ENCODE measurements at places on chromosomes 4 and X.

GRCh38 chr4:146095091-146095690 is 80.3 kb upstream of the LSM6 start:
- no peak for DNase-seq

DNA sequence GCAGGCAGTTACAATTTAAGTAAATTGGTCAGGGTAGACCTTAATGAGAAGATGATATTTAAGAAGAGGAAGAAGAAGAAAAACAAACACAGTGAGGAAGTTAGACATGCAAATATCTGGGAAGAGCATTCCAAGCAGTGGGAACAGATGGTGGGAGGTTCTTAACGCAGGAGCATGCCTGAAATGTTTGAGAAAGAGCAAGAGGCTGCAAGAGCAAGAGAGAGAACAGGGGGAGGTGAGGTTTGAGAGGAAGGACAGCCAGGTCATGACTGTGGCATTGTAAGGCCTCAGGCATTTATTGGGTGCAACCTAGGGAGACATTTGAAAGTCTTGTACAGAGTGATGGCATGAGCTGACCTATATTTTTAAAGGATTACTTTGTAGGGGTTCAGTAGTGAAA is 136.0 kb downstream of the UGT8 start:
- no peak for DNase-seq

DNA sequence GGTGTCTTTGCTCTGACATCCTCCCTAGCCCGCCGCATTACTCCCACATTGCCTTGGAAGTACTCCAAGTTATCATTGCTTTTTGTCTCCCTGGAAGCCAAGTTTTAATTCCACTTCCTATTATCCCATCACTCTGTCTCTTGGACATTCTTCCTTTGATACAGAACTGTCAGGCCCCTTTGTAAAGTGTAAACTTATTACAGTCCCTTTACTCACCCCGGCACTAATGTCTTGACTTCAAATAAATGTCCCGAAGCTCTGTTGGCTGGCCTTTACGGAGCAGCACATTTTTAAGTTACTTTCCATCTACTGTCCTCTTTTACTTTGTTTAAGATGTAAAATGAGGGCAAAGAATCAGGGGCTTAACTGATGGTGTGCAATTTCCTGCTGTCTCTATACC is 223.5 kb upstream of the IGFBP7 start:
- DNase-seq, result no peak

GRCh38 chrX:48696909-48697727 is 584 bp downstream of the SUV39H1 start:
- no peak for DNase-seq

- no peak for DNase-seq
Measured at GRCh38 chr4:8586671-8587468, 5.7 kb upstream of the CPZ start.

- no peak for DNase-seq
Measured at GRCh38 chr4:121358473-121358872, 22.3 kb downstream of the QRFPR start.

DNA sequence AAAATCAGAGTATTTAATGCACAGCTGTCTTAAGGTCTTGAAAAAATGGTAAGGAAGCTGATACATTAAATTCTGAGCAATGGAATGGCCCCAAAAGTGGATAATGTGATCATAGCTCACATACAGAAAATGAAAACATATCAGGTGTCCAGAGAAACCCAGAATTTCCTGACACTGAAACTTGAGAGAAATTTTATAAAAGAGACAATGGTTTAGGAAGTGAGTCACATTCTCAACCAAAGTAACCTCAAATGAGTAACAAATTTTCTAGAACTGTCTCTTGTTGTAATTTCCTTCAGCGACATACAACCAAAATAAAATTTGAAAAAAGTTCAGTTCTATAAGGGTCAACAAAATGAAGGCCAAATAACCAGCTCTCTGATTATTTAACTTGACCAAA is 37.4 kb upstream of the PACRGL start:
- no peak for DNase-seq

DNA sequence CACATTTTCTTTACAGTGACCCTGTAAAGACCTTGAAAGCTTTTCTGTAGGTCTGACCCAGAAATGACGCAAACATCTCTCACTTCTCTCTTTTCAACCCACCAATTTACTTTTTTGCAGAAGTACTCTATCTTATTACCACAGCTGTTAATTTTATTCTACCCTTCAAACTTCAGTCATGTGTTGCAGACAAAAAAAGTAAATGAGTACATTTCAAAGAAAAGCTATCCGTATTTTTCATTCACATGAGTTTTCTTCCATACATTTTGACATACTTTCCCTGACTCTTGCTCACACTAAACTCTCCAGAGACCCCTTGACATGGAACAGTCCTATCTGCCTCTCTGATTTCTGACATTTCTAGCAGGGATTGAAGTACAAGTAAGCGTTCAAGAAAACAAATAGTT is 51.7 kb downstream of the SLC7A11 start:
- no peak for DNase-seq

- no peak for DNase-seq
Measured at GRCh38 chr4:129342819-129343408, 247.0 kb downstream of the C4orf33 start.

DNA sequence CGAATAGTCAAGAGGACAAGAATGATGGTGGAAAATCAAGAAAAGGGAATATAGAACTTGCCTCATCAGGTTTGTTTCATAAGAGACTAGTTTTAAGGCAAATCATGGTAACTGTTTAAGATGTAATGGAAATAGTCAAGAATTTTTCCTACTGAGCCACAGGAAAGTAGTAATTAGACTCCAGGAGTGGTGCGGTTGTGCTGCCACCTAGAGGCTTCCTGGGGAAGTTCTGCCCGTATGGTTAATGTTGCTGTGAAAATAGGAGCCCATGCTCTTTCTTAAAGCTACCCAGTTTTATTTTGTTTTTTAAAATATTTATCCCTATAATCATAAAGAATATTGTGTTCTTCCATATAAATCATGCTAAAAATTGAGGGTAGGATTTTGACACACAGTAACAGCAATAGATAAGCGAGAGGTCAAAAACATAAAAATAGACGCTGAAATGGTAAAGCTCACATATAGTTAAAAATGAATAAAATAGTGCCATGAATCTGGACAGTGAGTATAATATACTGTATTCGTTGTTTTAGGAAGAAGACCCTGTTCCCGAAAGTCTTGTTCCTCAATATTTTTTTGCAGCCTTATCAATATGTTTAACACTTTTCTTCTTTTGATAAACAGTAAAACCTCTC is 87.0 kb downstream of the PHOX2B start:
- DNase-seq, result no peak
